NCI-H524 treated with DMSO at 0.1 percent for 48 hours (cell line): ENCODE measurements at places on chromosomes 11 and 22.

DNA sequence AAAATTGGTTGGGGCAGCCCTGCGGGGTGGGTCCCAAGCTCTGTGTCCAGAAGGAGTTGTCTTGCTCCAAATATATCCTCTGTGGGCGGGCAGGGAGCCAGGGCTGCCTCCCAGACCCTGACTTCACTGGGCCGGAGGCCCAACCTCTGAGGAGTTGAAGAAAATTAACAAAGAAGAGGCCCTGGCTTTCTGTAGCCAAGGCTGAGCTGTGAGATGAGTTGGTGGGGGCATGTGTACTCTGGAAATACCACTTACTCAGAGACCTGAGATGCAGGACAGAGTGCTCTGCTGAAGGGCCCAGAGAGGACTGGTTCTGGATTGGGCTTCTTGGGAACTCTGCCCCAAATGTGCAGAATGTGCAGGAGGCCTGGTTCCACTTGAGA lies 96.3 kb downstream of the SWAP70 start:
- DNase-seq, result no peak

DNA sequence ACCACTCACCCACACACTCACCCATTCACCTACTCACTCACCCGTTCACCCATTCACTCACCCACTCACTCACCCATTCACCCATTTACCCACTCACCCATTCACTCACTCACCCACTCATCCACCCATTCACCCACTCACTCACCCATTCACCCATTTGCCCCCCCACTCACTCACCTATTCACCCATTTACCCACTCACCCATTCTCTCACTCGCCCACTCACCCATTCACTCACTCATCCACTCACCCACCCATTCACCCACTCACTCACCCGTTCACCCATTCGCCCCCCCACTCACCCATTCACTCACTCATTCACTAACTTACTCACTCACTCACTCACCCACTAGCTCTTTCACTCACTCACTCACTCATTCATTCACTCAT lies 15.0 kb downstream of the MUC5AC start:
- no peak for DNase-seq

DNA sequence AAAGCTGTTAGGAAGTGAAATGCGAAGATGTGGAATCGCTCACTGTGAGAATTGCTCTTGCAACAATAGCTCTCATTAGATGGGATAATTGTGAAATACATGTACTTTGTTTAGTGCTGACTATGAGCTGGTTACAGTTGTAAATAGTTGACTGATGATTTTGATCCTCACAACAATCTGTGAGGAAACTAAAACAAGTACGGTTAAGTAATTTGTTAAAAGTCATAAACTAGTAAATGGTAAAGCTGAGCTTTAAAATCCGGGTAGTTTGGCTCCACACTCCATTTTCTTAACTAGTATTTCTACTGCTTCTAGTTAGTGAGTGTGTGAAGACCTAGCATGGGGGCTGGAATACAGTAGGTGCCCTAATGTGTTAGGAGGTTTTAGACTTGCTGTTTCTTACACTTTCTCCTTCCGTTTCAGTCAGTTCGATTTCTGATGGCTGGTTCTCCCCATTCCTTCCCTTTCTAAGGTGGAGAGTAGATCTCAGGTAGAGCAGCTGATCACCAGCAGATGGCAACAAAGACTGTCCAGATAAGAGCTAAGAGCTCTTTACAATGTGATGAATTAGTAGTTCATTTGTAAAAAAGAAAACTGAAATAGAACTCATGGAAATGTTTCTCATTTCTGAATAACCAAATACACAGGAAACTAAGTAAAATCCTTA lies 16.3 kb upstream of the CYP2R1 start:
- no peak for DNase-seq

GRCh38 chr22:42644422-42645340 lies 4.3 kb upstream of the ATP5MGL start:
- no peak for DNase-seq

DNA sequence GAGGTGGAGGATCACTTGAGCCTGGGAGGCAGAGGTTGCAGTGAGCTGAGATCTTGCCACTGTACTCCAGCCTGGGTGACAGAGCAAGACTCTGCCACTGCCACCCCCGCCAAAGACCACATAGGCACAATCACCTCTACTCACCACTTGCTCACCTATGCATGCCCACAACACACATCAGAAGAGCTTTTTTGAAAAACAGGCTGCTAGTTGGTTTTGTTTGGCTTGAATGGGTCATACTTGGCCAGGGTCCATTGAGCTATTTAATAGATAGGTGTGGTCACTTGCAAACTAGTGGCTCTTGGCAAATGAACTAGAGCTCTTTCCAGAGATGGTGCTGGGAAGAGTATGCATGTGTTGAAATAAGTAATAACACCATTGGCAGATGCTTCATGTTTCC lies 80.1 kb downstream of the EMSY start:
- DNase-seq, result no peak

DNA sequence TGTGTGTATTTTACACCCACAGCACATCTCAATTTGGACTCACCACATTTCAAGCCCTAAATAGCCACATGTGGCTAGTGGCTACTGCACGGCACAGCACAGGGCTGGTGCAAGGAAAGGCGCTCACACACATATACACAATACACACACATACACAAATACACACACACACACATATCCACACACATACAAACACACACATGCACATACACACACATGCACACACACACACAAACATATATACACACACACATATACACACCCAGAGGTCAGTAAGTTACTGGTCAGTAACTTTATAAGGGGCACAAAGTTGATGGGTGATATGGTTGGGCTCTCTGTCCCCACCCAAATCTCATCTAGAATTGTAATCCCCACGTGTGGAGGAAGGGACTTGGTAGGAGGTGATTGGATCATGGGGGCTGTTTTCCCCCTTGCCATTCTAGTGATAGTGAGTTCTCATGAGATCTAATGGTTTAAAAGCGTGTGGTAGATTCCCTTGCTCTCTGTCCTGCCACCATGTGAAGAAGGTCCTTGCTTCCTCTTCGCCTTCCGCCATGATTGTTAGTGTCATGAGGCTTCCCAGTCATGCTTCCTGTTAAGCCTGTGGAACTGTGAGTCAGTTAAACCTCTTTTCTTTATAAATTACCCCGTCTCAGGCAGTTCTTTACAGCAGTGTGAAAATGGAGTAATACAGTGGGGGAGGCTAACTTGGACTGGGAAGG lies 37.6 kb upstream of the DKK3 start:
- DNase-seq, result no peak

DNA sequence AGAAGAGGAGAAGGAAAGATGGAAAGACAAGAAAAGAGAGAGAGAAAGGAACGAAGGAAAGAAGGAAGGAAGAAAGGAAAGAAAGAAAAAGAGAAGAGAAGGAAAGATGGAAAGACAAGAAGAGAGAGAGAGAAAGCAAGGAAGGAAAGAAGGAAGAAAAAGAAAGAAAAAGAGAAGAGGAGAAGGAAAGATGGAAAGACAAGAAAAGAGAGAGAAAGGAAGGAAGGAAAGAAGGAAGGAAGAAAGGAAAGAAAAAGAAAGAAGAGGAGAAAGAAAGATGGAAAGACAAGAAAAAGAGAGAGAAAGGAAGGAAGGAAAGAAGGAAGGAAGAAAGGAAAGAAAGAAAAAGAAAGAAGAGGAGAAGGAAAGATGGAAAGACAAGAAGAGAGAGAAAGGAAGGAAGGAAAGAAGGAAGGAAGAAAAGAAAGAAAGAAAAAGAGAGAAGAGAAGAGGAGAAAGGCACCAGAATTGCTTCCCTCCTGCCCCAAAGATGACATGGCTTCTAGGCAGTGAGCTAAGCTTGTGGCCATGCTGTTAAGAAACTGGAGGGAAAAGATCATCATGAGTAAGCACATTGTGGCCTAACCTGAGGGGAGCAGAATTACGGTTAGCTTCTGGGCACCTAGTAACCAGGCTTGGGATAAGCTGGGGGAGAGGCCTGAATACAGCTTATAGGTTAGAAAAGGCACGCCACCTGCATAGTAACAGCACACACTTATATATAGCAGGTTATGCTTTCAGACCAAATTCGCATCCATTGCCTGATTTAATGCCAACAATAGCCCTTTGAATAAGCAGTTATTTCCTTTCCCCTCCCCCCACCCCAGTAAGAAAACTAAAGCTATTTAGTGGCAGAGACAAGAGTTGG lies 2.3 kb upstream of the ST3GAL4 start:
- DNase-seq, result no peak

DNA sequence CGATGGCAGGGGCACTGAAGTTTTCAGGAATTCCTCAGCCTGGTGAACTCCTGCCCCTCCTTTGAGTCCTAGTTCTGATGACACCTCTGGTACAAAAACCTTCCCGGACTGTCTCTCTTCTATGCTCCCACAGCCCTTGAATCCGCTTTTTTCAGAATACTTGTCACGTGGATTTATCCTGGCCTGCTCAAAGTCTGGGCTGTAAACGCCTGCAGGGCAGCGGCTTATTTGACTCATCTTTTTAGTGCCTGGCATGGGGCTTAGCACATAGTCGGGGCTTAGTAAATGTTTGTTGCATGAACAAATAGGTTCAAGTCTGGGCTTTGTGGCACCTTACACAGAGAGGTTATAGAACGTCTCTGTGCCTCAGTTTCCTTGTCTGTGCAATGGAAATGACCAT lies 13.4 kb upstream of the KCNJ11 start:
- DNase-seq, result no peak

- no peak for DNase-seq
Observed at GRCh38 chr11:100639140-100639539, 47.9 kb upstream of the ARHGAP42 start.

DNA sequence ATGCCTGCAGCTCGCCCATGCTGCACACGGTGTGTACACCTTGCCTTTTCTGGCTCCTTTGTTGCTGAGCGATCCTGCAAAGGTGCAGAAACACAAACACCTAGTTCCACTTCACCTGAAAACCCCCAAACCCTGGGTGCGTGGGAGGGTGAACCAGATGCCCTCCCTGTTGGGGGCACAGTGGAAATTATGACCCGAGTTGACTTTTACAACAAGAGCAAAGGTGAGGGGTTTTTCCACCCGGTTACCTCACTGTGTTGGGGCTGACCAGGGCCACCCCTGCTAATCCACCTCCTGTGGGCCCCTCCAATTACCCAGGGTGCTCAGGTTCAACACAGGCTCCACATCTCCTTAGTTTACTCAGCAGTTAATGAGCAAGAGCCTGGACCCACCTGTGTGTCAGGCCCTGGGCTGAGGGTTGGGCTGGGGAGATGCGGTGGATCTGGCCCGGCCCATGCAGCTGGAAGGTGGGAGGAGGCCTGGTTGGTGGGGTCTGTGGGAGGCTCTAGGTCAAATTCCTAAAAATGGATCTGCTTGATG lies 42.1 kb downstream of the LRRC32 start:
- no peak for DNase-seq

- no peak for DNase-seq
Observed at GRCh38 chr11:64766881-64767280, 7.1 kb upstream of the PYGM start.
